GDM1 (cell line): ENCODE measurements at places on chromosomes 6 and 20.

DNA sequence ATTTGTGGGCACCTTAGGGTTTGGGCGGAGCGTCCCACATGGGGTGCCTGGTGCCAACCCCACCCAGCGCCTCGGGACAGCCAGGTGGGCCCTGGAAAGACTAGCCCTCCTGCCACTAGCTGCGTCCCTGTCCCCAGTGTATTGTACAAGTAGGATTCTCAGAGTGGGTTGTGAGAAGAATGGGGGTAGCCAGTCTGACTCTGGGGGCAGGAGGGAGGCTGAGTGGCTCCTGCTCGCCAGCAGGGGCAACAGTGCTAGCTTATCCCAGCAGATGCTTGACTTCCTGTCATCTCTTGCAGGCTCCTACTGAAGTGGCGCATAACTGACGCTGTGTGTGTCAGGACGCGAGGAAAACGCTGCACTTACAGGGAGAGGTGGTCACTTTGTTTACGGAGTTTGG is 9.3 kb downstream of the PSMA7 start:
- no peak for DNase-seq

GRCh38 chr6:56520218-56520617 is 122.5 kb downstream of the DST start:
- no peak for DNase-seq

GRCh38 chr6:127058027-127058426 is 60.4 kb upstream of the RSPO3 start:
- no peak for DNase-seq

DNA sequence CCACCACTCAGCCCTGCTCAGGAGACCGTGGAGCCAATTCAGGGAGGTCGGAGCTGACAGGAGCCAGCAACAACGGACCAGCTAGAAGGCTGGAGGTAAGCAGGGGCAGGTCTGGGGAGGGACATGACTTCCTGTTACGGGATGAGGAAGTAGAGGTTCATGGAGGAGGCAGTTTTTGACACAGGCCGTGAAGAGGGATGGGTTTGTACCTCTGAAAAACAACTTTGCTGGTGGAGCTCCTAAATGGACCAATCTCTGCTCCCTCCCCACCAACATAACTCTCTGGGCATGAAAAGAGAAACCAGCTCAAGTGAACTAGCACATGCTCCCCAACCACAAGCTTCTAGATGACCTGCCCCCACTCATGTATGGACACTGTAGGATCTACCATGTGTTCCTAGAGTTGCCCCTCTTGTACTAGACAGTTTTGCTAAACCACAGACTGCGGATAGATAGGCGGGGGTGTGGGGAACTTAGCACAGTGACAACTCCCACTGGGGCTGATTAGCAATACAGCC is 31.4 kb downstream of the RALGAPA2 start:
- DNase-seq: no peak

GRCh38 chr20:46108435-46108841 is 9.7 kb upstream of the CD40 start:
- DNase-seq: no peak

DNA sequence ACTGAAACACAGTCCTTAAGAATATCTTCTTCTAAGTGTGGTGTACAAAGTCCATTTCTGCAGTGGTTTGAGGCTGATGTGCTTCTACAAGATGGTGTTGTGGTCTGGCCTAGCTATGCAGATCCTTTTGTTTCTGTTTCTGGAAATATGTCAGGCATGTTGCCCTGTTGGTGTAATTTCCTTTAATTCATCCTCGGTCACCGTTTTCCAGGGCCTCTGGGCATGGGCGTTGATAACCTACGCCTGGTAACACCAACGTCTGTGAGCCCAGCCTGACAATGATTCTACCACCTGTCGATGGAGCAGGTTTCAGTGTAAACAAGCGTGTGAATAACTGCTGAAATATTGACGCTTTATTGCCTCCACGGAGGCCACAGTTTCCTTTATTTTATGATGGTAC is 33.3 kb upstream of the AFDN start:
- no peak for DNase-seq

GRCh38 chr6:13065581-13065980 is 262.8 kb downstream of the TBC1D7 start:
- no peak for DNase-seq

GRCh38 chr6:52076791-52077179 is 10.6 kb downstream of the PKHD1 start:
- DNase-seq: no peak
